Activated effector memory CD4-positive, alpha-beta T cell treated with Interleukin-2 at 50 U/mL for 16 hours (primary cell): ENCODE measurements at places on chromosomes 1 and 21.

DNA sequence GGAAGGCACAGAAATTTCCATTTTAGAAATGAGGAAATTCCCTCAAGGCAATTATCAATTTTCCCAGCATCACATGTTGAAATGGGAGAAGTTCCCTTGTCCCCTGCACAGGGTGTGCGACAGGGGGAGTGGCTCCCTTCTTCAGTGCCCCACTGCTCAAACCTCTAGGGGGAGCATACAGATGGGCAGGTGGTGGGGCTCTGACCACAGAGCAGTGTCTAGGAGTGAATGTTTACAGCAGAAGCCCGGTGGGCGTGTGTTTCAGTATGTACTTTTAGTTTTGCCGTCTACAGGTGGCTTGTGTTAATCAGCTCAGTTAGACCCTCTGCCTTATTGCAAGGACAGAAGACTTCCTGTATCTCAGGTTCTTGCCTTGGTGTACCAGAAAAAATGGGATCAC is 493.7 kb upstream of the PLXNA2 start:
- no peak for DNase-seq

DNA sequence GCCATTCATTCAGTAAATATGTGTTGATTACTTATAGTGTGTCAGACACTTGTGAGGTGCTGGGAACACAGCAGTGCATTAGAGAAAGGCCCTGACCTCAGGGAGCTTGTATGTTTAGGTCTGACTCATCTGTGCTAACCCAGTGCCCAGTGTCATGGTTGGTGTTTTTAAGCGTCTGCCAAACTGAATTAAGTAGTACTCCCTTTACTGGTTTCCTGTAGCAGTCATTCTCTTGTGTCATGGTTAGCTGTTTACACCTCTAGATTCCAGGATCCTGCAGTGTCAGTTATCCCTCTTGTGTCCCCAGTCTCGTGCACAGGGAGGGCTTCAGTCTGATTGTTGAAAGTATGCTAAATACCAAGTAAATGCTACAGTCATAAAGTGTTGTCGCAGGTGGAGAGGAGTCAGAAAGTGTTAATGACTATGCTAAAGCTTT is 14.2 kb downstream of the UCK2 start:
- DNase-seq, result no peak

DNA sequence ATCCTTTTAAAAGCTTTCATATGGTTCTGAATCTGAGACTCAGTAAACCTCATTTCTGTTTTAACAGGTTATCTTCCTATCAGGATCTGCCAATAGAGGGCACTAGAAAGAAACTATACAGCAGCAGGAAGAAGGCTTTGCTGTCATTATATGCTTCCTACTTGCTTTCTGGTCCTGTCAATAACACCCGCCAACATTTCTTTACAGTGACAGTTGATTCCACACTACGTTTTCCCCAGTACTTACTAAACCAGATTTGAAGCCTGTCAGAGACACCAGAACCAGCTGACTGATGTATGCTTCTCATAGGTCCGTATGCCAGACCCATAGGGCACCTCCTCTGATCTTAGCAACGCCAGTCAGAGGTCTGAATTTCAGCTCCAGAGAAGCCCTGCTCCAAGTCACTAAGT is 341.0 kb upstream of the NEGR1 start:
- DNase-seq, result no peak

DNA sequence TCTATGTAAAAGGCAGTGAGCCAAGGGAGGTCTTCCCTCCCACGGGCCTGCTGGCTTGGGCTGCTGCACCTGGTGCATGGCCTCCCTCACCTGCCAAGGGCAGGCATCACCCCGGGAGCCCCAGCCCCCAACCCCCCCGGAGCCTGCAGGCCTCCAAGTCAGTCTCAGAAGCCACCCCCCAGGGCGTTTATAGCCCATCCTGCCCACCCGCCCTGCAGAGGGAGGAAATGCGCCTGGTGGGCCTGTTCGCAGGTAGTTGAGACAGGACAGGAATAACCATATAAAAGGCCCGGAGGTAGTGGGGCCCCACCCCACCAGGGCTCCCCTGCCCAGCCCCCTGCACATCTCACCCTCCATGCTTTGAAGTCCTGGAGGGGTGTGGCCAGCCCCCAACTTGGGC is 18.2 kb upstream of the ARF1 start:
- DNase-seq, result no peak

DNA sequence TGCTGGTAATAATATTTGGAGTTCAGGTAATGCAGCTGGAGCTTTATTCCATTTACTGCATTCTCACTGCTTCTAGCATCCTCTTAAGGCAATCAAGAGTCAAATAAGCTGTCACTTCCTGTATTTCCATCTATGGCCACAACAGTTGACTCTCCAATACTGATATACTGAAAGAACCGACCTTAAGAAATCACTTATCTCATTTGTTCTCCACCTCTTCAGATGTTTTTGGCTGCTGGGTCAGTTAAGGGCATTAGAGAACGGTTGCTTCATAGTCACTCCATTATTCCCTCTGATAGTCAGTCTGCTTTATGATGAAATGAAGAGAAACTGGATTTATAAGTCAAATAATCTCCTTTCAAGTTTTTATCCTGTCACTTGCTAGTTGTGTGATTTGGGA is 14.2 kb upstream of the RGS4 start:
- DNase-seq, result no peak

- no peak for DNase-seq
Measured at GRCh38 chr1:168626326-168626725, 49.9 kb downstream of the XCL1 start.

- DNase-seq, result no peak
Measured at GRCh38 chr1:198113342-198113750, 43.5 kb upstream of the NEK7 start.

- peak; percentile 56 for DNase-seq
Measured at GRCh38 chr21:44618909-44619308, 7.0 kb downstream of the KRTAP10-8 start.

GRCh38 chr1:38605063-38605462 is 254.5 kb downstream of the RRAGC start:
- DNase-seq, result no peak

DNA sequence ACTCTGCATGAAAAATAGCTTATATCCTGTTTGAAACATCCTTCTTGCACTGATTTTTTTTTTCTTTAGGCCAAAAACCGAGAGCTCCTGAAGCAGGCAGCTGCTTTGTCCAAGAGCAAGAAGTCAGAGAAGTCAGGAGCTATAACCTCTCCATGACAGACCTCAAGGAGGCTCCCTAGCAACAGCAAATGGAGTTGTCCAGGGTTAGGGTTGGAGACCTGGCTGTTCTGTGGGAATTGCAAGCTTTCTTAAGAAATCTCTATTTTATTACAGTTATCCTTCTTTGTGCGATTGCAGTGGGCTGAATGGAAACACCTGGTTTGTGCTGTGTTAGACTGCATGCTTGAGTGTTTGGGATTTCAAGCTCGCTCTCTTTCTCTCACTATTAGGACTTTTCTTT is 12.6 kb upstream of the STX12 start:
- no peak for DNase-seq

- DNase-seq, result no peak
Measured at GRCh38 chr1:53060579-53060978, 1.4 kb upstream of the PODN start.

DNA sequence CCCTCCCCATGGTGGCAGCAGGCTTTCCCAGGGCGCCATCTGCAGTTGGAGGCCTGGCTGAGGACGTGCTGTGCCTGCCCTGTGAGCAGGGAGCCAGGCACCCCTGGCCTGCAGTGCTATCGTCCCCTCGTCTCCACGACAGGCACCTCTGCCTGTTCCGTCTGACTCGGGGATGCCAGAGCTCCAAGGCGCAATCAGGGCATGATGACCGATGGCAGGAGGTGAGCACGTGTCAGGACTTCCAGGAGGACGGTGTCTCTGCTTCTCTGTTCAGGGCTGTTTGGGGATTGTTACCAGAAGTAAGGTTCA is 125.2 kb downstream of the PCBP3 start:
- DNase-seq, result no peak

DNA sequence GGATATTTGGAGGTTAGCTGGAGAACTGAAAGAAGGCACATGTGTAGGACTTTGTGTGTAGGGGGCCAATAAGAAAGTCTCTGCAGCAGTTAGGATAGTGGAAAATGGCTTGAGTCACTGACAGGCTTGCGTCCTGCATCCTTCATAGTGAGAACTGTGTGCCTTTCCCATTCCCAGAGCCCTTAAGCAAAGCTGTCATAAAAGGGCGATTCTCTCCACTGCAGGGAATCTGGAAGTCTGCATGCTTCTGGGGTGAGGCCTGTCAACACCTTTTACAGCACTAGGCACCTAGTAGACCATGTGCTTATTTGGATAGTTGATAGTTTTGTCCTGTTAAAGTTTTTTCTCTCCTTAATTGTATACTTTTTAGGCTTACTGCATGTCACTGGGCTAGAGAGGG is 39.4 kb upstream of the MACF1 start:
- no peak for DNase-seq

- no peak for DNase-seq
Measured at GRCh38 chr1:102032534-102032933, 35.8 kb upstream of the OLFM3 start.

DNA sequence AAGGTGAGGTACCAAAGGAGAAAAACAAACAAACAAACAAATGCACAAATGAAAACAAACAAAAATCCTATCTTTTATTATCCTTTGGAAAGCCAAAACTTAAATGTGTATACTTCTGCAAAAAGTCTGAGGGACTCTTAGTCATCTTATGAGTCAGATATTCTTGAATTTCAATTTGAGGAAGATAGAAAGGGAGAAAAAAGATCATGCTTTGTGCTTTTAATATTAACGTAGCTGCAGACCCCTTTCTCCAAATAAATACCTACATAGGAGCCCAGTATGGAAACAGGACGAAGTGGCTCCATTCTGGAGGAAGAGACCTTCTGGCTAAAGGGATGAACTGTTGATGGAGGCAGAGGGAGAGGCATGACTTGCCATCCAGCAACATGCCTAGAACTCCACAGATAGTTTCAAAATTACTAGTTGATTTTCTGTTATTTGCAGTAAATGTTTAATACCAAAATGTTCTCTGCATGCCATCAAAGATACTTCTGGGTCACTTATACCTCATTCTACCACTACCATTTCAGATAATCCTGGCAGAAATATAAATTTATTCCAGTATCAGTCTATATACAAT is 25.4 kb downstream of the NUP210L start:
- DNase-seq, result no peak

GRCh38 chr1:155195201-155196102 is 12.2 kb downstream of the THBS3 start:
- no peak for DNase-seq

- no peak for DNase-seq
Measured at GRCh38 chr1:25926731-25927496, 20.7 kb upstream of the STMN1 start.

- no peak for DNase-seq
Measured at GRCh38 chr1:172955161-172955815, 95.5 kb downstream of the TNFSF18 start.

GRCh38 chr1:107950464-107950863 is 14.5 kb downstream of the VAV3 start:
- no peak for DNase-seq

DNA sequence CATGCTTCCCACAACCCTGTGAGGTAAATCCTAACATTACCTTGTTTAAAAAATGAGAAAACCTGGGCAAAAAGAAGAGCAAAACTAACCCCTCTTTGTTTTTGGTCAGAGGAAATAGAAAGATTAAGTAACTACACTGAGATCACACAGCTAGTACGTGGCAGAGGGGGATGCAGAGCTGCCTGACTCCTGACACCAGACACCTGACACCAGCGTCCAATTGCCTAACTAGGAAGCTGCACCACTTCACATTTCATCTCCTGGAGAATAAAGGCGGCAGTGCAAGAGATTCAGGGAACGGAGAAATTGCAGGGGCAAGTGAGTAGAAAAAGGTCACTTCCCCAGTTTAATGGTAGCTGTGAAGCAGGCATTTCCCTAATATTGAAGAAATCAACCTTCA is 229.3 kb upstream of the PTBP2 start:
- no peak for DNase-seq

DNA sequence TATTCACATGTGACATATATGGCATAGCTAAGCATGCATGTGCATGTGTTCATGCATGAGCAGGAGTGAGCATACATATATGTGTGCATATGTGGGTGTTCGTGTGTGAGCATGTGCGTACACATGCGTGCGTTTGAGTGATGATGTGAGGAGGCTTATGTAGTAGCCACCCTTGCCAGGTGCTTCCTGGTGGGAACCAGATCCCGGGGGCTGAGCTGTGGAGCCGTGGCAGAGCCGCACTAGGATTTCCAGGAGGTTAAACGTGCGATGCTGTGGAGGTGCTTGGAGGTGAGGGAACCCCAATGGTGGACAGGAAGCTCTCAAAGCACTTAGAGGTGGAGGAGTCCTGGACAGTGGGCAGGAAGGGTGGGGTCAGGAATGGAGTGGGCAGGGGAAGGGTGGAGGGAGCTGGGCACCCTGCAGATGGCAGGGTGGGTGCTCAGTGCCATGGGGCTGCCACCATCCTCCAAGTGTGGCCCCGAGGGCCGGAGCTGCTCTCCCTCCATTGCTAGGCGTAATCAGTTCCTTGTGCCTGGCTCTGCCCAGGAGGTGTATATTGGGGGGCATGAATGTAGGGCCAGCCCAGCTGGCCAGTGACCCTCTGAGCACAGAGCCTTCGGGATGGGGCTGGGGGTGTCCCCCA is 48.5 kb downstream of the COL18A1 start:
- DNase-seq, result no peak

- DNase-seq, result no peak
Measured at GRCh38 chr1:215517441-215517891, 49.6 kb upstream of the KCTD3 start.

DNA sequence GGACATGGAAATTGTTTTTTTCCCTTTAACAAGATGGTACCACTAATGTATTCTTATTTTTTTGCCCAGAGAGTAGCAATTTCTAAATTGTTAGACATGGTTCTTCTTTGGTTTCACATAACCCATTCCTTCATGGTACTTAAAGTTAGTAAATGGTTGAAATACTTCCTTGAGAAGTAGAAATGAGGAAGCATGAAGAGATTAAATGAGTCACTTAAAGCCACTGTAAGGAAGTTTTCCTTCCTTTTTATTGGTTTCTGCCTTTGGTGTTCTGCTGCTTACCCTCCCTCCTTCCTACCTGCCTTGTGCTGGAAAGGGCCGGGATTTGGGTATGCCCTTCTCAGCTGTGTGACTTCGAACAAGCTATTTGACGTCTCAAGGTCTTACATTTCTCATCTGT is 101.0 kb downstream of the KIF26B start:
- no peak for DNase-seq
